ENCODE measurements at places on chromosomes 3 and 15.

DNA sequence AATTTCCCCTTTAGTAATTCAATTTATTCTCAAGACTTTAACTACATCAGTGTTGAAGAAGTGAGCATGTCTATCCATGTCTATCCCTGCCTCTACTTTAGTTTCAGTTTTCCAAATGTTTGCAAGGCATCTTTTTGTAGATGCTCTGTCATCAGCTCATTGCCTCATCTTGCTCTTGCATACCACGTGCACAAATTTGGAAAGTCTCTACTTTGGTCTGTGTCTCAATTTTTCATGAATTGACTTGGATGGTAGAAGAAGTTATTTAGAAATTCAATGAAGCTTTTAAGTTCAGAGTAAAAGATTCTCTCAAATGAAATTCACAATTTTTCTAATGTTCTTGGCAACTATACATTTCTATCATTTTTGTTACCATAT, 55.3 kb downstream of the CLDN1 start:
- no peak for DNase-seq

GRCh38 chr3:38742550-38742949, 73.5 kb downstream of the SCN10A start:
- DNase-seq: no peak

- DNase-seq: no peak
These were observed 8.0 kb upstream of the ACAP2 start for GRCh38 chr3:195450731-195451229.

GRCh38 chr15:53110999-53111398, 320.9 kb upstream of the ONECUT1 start:
- no peak for DNase-seq

DNA sequence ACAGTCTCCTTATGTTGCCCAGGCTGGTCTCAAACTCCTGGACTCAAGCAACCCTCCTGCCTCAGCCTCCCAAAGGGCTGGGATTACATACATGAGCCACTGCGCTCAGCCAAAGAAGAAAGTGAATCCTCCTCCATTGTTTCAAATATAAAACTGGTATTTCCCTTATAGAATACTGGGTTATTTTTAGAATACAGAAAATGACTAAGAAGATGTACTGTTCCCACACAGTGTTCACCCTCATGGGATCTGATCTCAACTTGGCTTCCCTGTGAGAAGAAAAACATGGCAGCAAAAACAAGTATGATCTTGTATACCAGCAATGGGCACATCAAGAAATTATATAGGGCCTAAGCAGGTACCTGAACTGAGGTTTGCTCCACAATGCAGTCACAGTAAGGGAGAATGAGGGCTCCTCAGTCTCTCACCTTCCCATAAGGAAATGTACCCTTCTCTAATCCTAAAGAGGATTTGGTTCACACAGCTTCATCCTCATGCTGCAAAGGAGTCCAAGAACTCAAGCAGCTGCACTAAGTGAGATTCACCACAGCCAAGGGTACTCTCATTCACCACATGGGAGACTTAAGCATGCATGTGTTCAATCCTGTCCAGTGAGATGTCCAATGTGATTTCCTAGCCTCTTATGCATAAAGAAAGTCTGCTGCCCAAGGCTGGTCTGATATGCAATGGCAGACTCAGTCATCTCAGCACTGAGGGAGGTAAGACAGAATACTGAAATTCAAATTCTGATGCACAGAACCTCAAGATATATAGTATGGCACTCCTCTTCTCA, 25.8 kb downstream of the USP4 start:
- DNase-seq: no peak

DNA sequence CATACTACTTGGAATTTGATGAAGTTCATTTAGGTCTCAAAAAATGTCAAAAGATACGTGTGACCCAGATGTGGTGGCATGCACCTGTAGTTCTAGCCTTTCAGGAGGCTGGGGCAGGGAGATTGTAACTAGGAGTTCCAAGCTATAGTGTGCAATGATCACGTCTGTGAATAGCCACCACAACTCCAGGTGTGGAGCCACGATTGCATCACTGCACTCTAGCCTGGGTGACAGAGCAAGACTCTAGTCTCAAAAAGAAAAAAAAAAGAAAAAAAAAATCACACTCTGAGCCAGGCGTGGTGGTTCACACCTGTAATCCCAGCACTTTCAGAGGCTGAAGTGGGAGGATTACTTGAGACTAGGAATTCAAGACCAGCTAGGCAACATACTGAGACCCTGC, 14.2 kb downstream of the MAP4 start:
- DNase-seq: no peak

DNA sequence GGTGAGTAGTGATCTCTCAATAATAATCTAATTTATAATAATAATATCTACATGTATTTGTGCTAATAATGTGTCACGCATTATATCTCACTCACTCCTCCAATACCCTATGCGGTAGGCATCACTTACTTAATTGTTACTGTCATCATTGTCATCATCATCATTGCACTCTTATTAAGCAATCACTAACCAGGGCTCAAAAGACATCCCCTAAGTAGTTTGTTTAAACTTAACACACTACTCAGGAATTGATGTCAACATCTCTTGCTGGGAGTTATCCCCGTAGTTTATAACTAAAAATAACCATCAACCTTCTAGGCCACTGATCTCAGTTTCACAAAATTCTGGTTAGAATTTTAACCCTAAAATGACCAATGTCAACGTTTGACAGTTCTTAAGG, 56.8 kb upstream of the ICE2 start:
- no peak for DNase-seq

- no peak for DNase-seq
These were observed 51.1 kb downstream of the PTPRG start for GRCh38 chr3:61612211-61613194.

GRCh38 chr3:23159929-23160328, 43.2 kb upstream of the UBE2E2 start:
- DNase-seq: no peak

DNA sequence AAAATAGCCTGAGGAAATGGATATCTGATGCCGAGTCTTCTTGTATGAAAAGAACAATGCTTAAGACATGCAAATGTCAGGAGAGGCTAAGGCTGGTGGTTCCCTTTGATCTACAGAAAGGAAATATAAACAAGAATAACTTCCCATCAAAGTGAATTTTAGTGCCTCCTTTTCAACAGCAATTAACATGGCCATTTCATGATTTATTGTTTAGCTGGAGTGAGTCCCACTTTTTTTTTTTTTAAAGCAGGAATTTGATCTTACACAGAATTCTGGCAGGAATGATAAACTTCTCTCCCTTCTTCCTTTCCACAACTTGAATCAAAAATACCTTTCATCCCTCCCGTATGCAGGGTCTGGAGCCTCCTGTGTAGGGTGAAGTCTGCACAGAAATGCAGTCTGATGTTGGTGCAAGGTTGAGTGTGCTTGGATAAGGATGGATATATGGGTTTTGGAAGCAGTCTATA, 287.0 kb downstream of the MEX3B start:
- DNase-seq: no peak

DNA sequence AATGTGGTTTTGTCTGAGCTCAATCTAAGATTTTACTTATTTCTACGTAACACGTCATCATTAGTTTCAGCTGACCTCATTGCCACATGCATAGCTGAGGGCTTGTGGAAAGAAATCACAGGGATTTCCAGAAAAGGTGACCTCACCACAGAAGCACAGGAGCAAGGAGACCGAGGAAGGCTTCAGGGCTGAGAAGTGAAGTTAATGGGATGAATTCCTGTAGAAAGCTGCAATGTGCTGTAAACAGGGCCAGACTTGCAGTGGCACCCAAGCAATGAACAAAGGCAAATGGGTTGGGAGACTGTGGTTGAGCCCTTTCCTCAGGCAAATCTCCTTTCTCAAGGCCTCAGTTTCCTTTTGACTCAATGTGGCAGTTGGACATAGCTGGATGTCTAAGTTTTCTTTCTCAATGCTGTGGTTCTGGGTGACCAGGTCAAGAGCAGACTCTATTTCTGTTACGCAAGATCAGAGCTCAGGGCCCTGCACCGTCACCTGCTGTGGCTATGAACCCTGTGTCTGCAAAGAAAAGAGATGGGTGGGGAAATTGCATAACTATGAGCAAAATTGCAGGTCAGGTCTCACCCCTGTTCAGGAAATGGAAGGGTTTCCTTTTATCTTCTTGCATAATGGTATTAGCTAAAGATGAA, 252.2 kb upstream of the TBL1XR1 start:
- DNase-seq: no peak

DNA sequence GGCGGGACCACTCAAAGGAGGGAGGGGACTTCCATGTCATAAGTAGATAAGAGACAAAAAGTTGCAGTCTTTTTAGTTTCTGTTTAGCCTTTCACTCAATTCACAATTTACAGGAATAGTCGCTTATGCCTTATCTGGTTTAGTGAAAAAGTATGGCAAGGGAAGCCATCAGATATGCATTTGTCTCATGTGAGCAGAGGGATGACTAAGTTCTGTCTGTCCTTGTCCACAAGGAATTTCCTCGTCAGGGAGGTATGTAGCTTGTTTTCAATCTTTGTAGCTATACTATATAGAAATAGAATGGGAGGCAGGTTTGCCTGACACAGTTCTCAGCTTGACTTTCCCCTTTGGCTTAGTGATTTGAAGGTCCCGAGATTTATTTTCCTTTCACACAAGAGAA, 882.8 kb downstream of the NAALADL2 start:
- DNase-seq: no peak

- no peak for DNase-seq
These were observed 9.5 kb downstream of the CHSY1 start for GRCh38 chr15:101242160-101242998.

DNA sequence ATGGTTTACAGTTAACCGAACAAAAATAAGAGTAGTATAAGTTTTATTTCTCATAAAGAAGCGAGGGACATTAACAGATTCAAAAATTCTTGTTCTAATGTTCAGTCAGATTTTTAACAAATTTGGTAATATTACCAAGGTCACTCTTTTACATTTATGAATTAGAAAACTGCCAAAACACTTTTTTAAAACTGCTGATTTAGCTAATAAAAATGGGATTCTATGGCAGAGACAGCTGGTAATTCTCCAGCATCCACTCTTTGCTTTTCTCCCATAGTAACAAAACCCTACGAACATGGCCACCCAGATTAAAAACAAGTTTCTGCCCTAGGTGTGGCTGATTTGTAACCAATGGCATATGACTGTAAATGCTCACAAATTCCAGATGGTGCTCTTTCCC, 71.2 kb downstream of the GPR160 start:
- DNase-seq: no peak

DNA sequence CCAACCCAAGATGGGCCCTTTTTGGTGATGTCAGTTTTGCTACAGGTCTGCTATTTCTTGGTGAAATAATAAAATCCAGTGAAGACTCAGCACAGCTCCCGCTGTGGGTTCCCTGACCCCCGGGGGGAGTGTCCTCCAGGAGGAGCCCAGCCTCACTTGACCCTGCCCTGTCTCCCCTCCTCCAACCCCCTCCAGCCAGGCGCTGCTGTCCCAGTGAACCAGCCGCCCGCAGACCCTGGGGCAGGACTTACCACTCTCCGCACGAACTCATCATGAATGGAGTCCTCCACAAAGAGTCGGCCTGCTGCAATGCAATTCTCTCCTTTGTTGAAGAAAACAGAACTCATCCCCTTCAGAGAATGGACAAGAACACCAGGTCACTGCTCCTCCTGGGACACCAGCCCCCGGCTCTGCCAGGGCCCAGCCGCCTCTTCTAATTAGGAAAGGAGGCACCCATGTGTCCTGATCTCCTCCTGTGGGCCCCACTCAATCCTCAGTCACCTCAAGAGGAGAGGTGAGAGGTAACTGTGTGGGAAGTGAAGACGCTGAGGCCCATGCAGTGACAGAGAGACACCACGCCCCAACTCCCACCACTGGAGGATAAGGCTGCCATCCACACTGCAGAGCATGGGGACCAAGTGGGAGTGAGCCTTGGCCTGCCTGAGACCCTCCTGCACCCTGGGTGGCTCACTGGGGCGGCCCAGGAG, 28.8 kb upstream of the SLC41A3 start:
- no peak for DNase-seq
